Stimulated activated CD4-positive, alpha-beta T cell treated with anti-CD3 and anti-CD28 coated beads, Interleukin-1b, Interleukin-23, amount 100 ng/mL, for 1 hour (primary cell): ENCODE measurements at places on chromosomes 6 and 20.

GRCh38 chr6:152503546-152503945, 133.6 kb downstream of the SYNE1 start:
- no peak for DNase-seq

DNA sequence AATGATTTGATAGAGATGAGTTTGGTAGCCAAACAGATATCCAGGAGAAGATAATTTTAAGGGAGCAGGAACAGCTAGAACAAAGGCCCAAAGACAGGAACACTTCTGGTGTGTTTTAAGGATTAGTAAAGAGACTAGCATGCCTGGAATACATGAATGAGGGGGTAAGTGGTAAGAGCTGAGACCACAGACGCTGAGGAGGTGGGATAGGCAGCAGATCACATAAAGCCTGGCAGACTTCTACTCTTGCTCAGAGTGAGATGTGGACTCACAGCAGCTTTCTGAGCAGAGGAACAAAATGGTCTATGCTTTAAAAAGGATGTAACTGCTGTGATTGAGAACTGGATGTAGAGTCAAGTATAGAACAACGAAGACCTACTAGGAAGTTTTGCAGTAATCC, 100.1 kb downstream of the EPHA7 start:
- DNase-seq, result no peak

DNA sequence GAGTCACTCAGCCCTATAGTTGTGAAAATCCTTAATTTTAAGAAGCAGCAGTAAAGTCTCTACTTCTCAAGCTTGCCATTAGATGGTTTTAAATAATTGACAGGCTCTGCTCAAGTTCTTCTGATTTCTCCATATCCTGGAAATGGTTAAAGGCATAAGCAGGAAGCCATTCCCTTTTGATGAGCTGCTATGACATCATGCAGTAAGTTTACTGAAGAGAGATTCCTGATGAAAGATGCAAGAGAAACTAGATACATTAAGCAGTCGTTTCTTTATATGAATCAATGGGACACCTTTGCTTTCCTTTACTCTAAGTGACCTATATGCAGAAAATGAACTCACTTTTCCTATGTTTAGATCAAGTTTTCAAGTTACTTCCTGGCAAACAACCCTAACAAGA, 9.8 kb downstream of the POPDC3 start:
- no peak for DNase-seq

DNA sequence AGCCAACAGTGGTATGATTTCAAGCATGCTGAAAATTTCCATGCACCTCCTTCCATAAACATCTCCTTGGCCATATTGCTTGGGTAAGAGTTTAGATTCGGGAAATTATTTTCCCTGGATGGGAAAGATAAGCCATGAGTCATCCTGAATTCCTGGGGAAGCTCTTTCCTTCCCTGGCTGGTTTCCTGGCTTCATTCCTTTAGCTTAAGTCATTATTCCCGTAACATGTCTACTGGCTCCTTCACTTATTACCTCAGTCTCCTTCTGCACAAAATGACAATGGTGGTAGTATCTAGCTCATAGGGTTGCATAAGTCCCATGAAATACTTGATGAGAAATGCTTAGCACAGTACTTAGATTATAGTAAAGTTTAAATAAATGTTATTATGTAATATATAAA, 27.6 kb downstream of the TINAG start:
- DNase-seq, result no peak

GRCh38 chr6:127178746-127179145, 60.3 kb downstream of the RSPO3 start:
- DNase-seq, result no peak

GRCh38 chr6:48110436-48111142, 408 bp downstream of the PTCHD4 start:
- DNase-seq, result no peak

- no peak for DNase-seq
These were observed 68.8 kb downstream of the PRL start for GRCh38 chr6:22227824-22228610.

- DNase-seq, result no peak
These were observed 24.1 kb downstream of the CFAP61 start for GRCh38 chr20:20076297-20077065.

DNA sequence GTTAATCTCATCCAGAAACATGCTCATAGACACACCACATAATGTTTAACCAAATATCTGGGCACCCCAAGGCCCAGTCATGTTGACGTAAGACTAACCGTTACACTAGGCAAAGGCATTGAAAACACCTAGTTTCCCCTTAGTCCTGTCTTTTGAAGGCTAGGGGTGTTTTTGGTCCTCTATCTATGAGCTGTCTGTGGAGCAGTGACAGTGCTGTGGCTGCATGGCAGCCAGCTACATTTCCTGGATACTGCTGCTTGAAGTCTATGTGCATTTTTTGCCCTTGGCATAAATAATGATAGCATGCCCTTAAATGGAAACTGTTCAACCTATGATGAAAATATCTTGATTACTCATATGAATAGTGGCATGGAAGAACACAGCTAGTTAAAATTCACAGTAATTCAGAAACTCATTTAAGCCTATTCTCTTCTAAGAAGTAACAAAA, 18.6 kb downstream of the FARS2 start:
- DNase-seq, result no peak

- DNase-seq, result no peak
These were observed 34.3 kb upstream of the AGPAT4 start for GRCh38 chr6:161308075-161308655.

DNA sequence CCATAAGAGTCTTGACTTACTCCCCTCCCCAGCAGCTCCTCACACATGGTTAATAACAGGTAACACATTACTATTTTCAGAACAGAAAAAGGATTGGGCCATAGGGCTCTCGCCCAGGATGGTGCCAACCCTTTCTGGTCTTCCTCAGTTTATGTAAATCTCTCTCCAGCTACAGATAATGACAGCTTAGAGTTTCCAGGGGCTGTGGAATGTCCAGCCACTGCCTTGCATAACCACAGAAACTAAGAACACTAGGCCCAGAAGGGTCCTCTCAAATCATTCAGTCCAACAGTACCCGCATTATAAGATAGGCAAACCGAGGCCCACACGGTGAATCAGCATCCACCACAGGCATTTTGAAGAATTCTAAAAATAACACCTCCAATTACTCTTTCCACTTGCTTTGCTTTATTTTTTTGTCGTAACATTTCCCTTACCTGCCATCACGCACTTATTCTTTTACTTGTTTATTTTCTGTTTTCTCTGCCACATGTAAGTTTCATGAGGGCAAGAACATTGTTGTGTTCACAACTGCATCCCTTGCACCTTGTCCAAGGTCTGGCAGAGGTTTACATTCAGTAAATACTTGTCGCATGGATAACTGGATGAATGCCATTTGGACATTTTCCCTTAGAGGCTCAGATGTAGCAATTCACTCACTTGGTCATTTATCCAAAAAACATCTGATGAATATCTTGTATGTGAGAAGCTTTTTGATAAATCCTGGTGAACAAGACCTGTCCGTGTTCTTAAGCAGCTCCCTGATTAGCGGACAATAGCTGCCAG, 6.4 kb upstream of the SDC4 start:
- no peak for DNase-seq

DNA sequence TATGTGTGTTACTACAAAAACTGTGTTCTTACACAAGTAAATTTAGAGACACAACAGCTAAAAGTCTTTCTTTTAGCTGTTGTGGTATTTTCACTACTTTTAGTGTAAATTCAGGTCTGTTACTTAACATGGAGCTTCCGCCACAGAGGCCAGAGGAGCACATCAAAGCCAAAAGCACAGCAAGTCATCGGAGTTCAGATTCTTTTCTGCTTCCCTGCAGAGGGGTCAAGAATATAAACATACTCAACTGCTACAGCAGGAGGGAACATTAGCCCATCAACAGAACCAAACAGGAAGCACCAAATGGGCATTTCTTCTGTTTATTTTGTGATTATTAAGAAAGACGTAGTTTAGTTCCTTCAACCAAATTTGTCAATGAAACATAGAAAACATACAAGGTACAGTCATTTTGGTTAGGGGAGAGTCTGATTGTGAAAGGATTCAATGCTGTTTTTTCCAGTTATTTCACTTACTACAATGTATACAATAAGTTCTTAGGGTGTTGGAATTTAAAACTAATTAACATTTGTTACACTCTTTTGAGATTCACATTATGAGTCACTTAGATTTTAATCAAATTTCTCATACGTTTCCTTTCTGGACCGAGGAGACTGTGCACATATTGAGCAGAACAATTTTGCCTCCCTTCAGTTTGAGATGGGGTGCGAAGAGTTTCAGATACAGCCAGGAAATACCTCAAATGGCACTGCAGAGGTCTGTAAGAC, 42.8 kb upstream of the DSE start:
- DNase-seq, result no peak

- DNase-seq, result no peak
These were observed 407.3 kb upstream of the FLRT3 start for GRCh38 chr20:14744723-14745122.

DNA sequence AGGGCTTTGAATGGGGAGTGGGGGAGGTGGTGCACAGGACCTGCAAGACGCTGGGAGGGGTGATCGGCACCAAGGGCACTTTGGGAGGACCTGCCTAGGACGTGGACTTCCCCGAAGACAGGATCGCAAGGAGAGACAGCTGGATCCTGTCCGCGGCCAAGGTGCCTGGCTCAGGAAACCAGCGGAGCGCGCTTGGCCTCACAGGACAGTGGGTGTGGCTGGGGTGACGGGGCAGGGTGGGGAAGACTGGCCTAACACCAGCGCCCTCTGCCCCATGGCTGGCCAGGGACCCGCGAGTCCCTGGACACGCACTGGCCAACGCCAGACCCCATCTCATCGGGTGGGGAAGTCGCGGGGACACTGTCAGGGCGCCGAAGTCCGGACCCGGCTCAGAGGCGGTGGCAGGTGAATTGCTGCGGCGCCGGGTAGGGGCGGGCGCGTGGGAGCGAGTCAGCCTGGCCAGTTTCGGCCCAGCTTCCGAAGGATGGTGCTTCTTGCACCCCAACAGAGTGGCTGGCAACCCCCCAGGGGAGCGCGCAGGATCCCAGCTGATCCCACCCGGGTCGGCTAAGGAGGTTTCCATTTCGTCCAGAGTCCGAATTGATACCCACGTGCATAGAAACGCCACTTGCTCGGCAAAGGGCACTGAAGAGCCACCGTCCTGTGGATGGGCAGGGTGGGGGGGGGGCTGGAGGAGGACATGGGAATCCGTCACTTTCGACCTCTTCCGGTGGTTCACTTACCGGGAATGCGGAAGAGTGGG, 785 bp upstream of the THBD start:
- DNase-seq, result no peak

DNA sequence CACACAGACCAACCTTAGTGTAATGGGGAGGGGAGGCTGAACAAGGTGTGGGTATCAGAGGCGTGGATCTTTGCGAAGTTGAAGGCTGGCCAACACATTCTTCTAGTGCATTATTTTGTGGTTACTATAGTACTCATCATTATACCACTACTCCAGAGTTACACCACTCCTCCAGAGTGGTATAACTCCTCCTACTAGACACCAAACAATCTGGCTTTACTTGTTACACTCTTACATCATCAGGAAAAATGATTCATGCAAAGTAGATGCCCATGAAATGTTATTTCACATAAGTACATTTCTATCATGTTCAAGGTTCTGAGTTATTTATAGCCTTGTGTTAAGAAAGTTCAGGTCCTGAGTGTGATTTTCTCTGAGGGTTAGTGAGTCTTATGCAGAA, 443.1 kb upstream of the OPRM1 start:
- no peak for DNase-seq

GRCh38 chr20:33825340-33826269, 14.5 kb downstream of the CHMP4B start:
- no peak for DNase-seq

DNA sequence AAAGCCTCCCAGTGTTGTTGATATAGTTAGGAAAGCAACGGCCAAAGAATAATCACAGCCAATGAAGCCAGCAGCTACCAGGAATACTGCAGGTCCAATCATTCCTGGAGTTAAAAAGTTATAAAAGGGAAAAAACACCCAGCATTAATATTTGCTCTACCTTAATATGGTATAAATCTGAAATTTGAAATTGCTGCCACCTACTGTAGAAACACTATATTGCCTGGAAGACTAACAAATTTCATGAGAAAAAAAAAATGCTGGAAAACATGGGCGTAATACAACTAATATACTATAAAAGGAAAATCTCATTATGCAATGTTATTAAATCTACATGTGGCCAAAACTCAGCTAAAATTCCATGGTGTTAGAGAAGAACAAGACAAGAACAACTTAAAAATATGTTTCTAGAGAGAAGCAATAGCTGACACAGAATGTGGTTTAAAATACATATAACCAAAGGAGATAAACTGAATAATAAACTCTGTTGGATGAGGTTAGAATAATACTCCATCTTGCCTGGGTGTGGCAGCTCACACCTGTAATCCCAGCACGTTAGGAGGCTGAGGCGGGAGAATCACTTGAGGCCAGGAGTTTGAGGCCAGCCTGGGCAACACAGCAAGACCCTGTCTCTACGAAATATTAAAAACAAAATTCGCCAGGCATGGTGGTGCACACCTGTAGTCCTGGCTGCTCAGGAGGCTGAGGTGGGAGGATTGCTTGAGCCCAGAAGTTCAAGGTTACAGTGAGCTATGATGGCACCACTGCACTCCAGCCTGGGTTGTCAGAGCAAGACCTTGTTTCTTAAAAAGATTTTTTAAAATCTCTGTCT, 43.1 kb downstream of the SLC17A5 start:
- no peak for DNase-seq

- no peak for DNase-seq
These were observed 70.5 kb upstream of the SLCO4A1 start for GRCh38 chr20:62571669-62572344.

GRCh38 chr6:131765804-131766135, 42.0 kb upstream of the ENPP1 start:
- no peak for DNase-seq

DNA sequence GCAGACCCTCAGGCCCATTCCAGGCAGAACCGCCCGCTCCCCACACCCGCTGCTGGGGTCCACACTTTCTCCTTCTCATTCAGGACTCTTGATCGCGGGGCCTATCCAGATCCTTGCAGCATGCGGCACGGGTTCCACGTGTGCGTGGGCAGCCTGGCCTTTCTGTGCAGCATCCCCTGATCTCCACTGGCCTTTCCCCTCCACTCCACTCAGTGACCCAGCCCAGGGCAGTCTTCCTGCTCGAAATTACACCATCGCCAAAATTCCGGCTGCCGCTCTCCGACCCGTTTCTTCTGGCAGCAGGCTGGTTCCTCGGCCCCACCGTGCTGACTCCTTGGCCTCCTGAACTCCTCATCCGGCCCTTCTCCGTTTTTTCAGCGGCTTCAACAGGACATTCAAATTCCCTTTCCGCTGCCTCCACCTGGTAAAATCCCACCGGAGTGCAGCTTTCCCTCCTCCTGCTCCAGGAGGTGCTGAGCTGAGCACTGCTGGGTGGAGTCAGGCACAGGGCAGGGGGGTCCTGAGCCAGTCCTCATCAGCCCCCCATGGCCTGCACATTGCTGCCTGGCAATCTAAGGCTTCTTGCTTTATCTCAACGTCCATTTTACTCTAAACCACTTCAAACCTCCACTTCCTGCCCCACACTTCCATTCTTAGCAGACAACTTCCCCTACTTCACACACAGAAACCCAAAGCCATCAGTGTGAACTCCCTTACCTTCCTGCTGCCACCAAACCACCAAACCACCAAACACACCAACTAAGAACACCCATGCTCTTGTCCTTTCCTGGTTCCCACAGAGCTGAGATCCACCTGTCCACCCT, 9.0 kb downstream of the SFT2D1 start:
- DNase-seq, result no peak
